ENCODE measurements at places on chromosomes 6 and 20. TPM values are rescaled to one million over a fixed set of nuclear protein-coding genes. Genes with fewer than 3 reads are reported as not detected.

GRCh38 chr6:139364302-139364981, 10.0 kb downstream of the CITED2 start:
- DNase-seq, result no peak

GRCh38 chr6:125943528-125944433, 12.8 kb upstream of the HINT3 start:
- DNase-seq, result no peak

DNA sequence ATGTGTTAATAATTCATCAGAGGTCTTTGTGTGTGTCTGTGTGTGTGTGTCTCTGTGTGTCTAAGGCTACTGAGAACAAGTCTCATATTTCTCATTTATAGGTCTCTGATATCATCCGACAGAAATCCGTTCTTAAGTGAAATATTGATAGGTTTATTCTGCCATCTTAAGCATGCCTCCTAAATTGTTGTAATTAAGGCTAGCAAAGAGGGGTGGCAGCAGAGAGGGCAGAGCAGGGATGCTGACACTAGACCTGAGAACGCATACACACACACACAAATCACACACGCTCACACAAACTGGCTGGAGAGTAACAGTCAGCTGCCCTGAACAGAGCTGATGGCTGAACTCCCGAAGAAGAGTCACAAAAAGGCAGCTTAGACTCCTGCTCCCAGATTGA, 84.9 kb upstream of the LRFN2 start:
- no peak for DNase-seq

DNA sequence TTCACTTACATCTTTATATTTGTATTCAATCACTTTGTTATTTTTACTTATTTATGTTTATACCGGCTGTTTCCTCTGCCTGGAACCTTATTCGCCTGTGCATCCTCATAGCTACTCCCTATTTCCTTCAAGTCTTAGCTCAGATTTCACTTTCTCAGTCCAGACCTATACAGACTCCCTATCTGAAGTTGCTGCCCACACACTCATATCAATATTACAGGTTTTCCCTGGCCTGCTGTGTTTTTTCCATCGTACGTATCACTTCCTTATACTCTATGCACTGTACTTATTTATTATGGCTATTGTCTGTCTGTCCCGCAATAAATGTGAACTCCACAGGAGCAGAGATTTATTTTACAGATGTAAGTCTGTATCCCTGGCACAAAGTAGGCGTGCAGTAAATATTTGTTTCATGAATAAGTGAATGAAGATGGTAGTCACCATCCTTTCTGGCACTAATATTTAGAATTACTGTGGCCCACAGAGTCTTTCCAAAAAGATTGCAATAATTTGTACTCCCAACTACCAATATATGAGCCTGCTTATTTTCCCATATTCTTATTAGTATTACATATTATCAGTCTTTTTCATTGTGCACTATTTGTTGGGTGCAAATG, 64.9 kb downstream of the TNFAIP3 start:
- DNase-seq, result no peak

GRCh38 chr6:4346659-4347333, 211.4 kb upstream of the ECI2 start:
- DNase-seq, result no peak

DNA sequence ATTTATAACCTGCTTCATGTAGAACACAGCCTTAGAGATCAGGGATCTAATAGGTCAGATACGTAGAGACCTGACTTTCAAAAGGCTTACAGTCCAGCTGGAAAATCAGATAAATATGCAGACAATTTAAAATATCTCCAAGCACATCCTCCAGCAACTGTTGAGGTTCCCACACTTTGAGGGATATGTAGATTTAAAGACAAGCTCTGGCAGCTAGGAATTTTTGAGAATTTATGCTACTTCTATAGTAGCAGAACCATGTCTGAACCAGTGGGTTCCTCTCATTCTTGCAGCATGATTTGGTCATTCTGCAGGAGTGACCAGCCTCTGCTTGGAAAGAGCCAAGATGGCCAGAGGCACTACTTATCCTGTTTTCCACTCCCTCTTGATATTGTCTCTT, 60.5 kb downstream of the CYB5R4 start:
- DNase-seq, result no peak

GRCh38 chr6:210104-210456, 82.2 kb upstream of the DUSP22 start:
- DNase-seq, result no peak

DNA sequence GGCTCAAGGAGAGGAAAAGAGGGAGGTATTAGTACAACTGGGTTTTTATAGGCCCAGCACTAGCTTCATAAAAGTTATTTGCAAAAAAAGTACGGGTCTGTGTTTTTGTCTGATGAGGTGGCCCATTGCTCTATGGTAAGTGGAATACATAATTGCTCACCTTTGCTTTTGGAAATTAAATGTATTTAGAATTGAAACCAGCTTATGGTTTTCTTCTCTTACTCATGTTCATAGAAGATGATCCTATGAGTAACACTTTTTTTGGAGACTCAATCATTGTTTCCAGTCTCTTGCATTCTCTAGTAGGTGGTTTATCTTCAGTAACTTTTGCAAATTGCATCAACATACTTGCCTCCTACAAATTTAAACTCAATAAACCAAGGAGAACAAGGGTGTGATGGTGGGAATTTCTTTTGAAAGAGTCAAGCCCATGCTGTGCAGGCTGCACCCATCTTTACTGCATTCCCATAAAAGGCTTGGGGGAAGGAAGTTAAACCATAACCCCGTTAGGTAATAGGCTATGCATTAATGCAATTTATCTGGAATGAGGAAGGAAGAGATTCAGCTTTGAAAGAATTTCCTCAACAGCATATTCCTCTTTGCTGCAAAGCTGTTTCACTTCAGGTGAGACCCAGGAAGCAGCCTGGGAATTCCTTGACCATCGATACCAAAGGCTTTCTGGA, 48.5 kb upstream of the EDN1 start:
- DNase-seq, result no peak

GRCh38 chr6:105539911-105540310, 137.0 kb upstream of the PREP start:
- no peak for DNase-seq

DNA sequence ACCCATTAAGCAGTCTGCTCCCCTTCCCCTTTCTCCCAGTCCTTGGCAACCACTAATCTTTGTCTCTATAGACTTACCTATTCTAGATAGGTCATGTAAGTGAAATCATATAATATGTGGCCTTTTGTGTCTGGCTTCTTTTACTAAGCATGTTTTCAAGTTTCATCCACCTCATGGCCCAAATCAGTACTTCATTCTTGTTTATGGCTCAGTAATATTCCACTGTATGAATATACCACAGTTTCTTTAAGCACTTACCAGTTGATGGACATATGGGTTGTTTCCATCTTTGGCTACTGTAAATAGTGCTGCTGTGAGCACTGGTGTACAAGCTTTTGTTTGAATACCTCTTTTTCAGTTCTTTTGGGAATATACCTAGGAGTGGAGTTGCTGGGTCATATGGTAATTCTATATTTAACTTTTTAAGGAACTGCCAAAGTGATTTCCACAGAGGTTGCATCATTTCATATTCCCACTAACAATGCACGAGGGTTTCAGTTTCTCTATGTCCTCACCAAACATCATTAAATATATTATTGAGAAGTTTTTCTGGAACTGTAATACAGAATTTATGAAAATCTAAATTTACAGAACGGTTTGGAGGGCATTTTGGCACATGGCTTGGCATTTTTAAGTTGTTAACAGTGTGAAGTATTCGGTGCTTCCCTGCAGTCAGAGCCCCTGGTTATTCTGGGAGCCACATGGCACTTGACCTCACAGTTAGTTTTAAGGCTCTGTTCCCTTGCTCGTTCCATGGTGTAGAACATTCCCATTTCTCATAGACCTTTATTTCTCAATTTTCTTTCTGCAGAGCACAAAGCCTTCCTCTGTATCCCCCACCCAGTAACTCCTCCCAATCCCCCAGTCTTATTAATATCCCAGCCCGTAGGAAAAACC, 27.0 kb upstream of the DTNBP1 start:
- DNase-seq, result no peak

DNA sequence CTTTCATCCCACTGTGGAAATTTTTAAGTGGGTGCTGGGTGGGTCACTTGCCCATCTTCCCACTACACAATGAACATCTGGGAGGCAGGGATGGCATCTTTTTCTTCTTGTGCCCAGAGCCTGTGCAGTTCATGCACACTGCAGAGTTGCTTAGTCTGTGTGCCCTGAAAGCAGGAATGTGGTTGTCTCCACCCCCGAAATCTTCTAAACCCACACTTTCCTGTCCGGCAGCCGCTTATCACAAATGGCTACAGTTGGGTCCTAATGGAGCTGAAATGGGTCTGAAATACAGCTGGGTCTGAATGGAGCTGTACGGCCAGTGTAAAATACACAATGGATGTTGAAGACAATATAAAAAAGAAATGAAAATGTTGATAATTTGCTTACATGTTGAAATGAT, 112.1 kb upstream of the PMEPA1 start:
- no peak for DNase-seq

GRCh38 chr20:4135385-4136077, 120.2 kb upstream of the RNF24 start:
- DNase-seq, result no peak

DNA sequence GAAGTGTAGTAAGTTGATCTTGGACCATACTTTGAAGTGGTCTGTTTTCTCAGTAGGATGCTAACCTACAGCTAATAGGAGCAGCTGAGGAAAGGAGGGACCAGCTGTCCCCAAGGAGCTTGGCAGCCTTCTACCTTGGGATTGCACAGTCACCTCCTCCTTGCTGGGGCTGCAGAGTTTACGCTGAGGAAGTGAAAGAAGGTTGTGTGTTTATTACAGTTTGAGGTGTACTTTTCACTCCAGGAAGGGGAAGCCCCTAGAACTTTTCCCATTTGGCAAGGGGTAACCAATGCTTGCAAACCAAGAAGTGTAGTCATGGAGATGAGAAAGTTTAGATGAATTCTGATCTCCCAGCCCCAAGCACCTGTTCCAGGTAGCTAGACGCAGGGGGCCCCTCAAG, 58.8 kb downstream of the BMP6 start:
- no peak for DNase-seq

DNA sequence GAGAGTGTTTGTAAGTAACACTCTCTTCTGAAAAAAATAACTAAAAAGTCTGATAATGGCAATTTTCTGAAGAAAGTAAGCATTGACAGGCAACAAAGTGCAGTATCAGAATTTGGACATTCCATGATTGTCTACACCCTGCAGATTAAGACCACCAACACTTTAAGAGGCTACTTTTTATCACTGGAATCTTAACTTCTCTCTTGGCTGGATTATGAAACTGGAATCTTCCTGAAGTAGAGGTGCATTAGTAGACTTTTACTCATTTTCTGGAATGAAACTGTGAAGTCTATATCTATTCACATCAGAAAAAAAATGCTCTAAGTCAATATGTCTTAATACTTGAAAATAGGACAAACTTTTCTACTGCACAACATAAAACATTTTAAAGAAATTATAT, 547.5 kb downstream of the COL12A1 start:
- no peak for DNase-seq

DNA sequence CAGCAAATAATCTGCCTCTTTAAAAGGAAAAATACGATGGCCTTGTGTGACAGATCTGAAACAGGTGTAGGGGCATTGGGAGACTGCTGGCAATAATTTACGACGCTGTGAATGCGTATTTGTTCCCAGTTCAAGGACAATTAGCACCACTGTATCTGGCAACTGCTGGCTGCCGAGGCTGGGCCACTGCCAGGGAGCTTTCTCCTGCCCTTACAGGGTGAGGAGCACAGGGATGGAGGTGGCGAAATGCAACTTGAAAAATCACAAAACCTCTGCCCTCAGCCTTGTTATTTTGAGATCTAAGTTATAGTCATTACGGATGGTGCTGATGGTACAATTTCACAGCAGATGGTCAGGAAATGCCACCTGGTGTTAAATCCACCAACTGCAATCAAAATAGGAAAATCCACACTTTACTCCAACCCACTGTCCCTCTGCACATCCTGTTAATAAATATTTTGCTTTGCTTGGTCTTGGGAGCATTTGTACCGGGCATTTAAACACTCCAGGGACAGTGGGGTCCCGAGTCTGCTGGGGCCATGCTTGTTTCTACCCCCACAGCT, 6.4 kb downstream of the MYLK4 start:
- DNase-seq, result no peak

DNA sequence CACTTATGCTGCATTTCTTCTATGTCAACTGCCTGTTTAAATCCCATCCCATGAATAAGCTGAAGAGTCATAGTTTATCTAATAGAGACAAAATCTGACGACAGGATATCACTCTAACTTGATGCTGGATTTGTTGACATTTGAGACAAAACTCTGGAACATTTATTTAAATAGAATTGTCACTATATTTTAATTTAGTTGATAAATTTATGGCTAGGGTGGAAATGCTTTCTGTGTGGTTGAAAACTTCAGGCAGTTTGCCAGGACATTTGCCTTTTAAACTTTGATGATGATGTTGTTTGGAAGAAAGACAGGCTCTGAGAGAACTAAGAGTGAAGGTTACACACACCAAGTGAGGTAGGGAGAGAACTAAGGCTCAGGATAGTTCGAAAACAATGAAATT, 68.1 kb downstream of the GJA1 start:
- DNase-seq, result no peak

- DNase-seq, result no peak
Observed at GRCh38 chr20:41046716-41047115, 18.1 kb downstream of the TOP1 start.

GPX5 gene
- polyA plus RNA-seq, result not detected

DZANK1 gene
- polyA plus RNA-seq, result 6.5 TPM

C20orf141 gene
- 0.17 TPM for polyA plus RNA-seq

PHACTR2 gene
- polyA plus RNA-seq, result 39.0 TPM

All from right renal cortex interstitium (tissue), 3 donors.